Panc1 (cell line): ENCODE measurements at places on chromosomes 5 and 9.
A peak's percentile ranks its signal among the peaks of the same experiment; 100 is the strongest.

GRCh38 chr5:56142614-56143372 is 90.3 kb downstream of the ANKRD55 start:
- DNase-seq: no peak

DNA sequence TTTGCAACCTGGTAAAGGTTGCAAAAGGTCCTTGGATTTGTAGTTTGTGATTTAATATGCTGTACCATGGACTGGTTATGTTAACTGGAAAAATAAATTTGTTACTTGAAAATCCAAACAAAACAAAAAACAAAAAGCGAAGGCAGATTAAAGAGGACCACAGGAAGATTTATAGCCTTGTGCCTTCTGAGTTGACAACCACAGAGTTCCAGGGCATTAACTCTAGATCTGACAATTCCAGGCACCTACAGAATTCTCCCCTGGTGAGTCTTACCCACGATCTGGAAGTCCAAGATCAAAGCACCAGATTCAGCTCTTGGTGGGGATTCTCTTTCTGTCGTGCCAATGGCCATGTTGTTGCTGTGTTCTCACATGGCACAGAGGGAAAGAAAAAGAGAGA is 107.9 kb upstream of the SELENOP start:
- DNase-seq: no peak

GRCh38 chr5:131382407-131383395 is 118.8 kb downstream of the CDC42SE2 start:
- peak; percentile 58 for DNase-seq

- peak; percentile 32 for DNase-seq
Observed at GRCh38 chr5:126544087-126544740, 50.8 kb downstream of the ALDH7A1 start.

DNA sequence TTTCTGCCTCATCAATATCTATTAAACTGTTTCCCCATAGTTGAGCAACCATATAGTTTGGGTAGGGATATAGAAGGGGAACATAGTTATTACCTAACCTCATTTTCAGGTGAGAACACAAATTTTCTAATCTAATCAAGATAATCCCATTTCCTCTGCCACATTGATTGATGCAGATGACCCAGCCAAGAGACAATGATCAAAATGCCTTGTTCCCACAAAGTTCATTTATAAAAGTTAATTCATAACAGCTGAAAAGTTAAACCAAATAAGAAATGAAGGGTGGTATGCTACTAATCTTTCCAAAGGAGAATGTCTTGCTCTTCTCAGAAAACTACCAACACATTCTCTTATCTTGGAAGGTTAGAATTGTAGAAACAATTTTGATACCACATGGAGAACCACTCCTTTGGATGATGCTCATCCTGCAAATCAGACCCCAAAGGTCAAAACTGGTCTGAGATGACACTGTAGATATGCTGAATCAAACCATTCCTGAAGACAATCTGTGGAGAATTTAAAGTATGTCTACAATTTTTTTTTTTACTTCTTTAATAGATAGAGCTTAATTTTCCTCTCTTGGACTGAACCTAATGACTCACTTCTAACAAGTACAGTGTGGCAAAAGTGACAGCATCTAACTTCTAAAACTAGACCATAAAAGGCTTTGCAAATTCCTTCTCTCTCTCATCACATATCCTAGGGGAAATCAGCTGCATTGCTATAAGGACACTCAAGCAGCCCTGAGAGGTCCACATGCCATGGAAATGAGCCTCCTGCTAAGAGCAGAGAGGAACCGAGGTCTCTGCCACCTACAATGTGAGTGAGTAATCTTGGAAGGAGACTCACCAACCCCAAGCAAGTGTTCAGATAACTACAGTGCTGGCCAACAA is 586.7 kb upstream of the TUSC1 start:
- no peak for DNase-seq

DNA sequence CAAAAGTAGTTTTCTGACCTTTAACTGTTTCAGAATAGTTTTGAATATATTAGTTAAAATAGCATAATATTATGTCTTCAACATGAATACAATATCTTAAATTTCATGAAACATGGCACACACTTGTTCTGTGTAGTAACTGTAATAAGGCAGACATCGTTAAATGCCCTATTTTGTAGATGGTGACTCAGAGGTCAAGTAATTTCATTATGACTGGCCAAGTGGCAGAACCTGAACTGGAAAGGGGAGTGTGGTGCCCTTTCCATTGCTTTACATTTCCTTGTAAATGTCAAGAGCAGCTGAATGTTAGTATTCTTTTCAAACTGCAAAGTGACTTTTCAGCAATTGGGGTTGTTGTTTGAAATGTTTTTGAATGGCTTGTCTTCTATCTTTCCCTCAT is 201.2 kb upstream of the CDKN2B start:
- no peak for DNase-seq

DNA sequence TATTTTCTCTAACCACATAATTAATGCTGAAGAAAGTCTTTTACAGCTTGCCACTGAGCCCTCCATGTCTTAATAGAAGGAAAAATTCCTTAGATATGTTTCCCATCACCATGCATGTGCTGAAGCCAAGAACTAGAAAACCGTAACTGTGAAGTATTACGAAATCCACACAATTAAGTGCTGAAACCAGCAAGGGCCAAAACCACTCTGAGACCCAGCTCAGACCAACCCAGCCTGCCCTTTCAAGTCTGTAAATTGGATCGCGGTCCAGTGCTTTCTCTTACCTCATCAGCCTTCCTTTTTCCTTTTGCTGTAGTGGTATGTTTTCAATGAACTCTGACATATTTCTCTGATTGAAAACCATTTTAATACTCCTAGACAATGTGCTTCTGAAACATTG is 26.3 kb downstream of the SEMA5A start:
- no peak for DNase-seq

- no peak for DNase-seq
Observed at GRCh38 chr5:27216367-27216950, 178.1 kb upstream of the CDH9 start.

GRCh38 chr5:42520957-42521356 is 97.7 kb downstream of the GHR start:
- no peak for DNase-seq

GRCh38 chr9:19512103-19512832 is 103.5 kb downstream of the ACER2 start:
- DNase-seq: no peak
